ENCODE measurements at places on chromosomes 7 and 10. TPM values are rescaled to one million over a fixed set of nuclear protein-coding genes. Genes with fewer than 3 reads are reported as not detected.

Gene HMX2
- not detected for total RNA-seq

Gene FAM25G
- total RNA-seq: not detected

Gene C10orf67
- not detected for total RNA-seq

Gene ATP5F1C
- total RNA-seq: 133 TPM

Gene CRTAC1
- total RNA-seq: 0.16 TPM

Gene PPP1R9A
- total RNA-seq: 4.4 TPM

Gene PNPLA8
- total RNA-seq: 29.5 TPM

Gene OSBPL3
- total RNA-seq: 8.0 TPM

Gene CUBN
- total RNA-seq: 1.7 TPM

Gene SLC26A3
- total RNA-seq: not detected

Gene ADRB1
- total RNA-seq: 0.68 TPM
